ENCODE measurements at places on chromosomes 7 and 10.

DNA sequence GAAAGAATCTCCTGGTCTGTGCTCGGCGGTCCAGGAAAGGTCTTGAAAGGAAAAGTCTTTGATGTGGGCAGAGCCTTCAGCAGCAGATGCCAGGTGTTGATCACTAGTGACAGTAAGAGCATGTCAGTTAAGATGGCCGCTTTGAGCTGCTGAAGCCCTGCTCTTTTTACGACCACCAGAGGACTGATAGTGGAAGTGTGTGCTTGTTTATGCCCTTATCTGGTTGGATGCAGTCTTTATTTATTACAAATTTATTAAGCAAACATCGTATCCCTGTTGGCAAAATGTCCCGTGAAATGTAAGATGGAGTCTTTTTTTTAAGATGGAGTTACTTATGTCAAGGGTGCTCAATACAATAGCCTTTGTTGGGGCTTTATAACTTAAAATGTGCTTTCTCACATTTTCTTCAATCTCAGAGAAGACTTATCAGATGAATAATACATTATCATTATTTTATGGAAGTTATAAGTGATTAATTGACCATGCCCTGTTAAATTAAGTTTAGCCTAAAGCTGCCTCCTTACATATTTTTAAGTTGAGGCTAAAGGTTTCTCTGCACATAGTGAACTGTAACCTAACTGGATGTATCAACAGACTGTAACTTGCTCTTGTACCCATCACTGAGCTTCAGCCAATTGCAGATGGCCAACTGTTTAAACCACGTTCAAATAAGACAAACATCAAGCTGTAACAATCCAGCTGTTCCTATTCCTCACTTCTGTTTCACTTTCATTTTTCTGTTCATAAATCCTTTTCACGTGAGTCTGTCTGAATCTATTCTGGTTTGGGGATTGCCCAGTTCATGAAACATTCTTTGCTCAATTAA is 97.4 kb upstream of the PIK3CG start:
- peak; percentile 35 for DNase-seq

DNA sequence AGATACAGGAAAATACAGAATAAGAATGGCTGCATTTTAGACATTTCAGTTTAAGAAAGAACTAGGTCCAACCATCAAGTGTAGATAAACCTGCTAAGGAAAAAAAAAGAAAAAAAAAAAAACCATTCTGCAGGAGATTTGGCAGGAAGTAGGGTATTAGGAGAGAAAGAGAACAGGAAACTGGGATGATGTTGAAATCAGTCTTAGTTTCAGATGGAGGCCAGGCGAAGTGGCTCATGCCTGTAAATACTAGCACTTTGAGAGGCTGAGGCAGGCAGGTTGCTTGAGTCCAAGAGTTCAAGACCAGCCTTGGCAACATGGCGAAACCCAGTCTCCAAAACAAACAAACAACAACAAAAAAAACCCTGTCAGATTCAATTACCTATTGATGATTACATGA is 120.2 kb downstream of the RAB11FIP2 start:
- DNase-seq: no peak

- no peak for DNase-seq
Observed at GRCh38 chr7:47202146-47202783, 379.6 kb downstream of the TNS3 start.

GRCh38 chr10:107807836-107808235 is 643.3 kb upstream of the SORCS1 start:
- no peak for DNase-seq

GRCh38 chr10:5840314-5841307 is 27.4 kb upstream of the GDI2 start:
- no peak for DNase-seq

GRCh38 chr7:116859323-116859722 is 3.1 kb upstream of the CAPZA2 start:
- DNase-seq: no peak

GRCh38 chr7:5139998-5140397 is 50.0 kb upstream of the WIPI2 start:
- DNase-seq: no peak

GRCh38 chr10:52145636-52146035 is 168.4 kb upstream of the DKK1 start:
- no peak for DNase-seq

- no peak for DNase-seq
Observed at GRCh38 chr10:112369495-112370423, 4.2 kb upstream of the ACSL5 start.

DNA sequence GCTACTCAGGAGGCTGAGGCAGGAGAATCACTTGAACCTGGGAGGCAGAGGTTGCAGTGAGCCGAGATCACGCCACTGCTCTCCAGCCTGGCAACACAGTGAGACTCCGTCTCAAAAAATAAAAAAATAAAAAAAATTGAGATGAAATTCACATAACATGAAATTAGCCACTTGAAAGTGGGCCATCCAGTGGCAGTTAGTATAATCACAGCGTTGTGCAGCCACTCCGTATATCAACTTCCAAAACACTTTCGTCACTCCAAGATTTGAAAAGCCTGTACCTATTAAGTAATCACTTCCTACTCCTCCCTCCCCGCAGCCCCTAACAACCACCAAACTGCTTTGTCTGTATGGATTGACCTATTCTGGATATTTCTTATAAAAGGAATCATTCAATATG is 20.7 kb upstream of the CACUL1 start:
- DNase-seq: no peak

DNA sequence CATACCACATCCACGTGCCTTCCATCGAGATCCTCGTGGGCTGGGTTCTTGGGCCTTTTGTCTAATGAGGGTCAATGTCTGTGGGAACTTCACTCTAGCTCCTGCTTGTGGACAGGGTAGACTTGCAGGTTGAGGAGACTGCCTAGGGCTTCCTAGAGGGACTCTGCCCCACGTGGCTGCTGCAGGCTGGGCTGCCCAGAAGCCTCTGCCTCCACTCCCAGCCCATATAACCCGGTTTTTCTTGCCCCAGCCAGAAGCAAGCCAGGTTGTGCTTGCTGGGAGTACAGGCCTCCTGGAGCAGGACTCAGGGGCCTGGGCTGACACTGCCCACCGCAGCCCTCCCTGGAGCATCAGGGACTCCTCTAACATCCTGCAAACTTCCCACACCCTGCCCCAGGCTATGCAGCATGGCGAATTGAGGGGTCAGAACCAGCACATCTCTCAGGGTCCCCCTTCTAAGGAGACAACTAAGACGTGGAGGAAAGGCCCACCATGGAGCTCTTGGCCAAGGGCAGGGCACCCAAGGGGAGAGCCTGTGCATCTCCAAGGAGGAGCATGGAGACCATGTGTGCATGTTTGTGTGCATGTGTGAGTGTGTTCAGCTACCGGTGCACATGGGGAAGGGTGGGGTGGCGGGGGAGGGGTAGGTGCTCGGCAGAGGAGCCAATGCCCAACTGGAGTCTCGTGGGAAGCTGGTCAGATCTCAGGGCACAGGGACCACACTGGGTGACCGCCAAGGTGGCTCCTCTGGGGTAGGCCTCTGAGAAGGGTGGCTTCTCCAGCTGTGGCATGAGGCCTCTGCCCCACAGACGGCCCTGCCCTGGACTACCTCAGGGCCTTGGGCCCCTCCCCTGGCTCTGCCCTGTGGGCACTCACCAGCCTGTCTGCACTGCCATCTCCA is 62.6 kb downstream of the RASGEF1A start:
- no peak for DNase-seq

GRCh38 chr10:93541402-93542357 is 24.8 kb upstream of the FFAR4 start:
- DNase-seq: peak; percentile 67

GRCh38 chr7:71251706-71252105 is 119.8 kb downstream of the GALNT17 start:
- DNase-seq: peak; percentile 4

DNA sequence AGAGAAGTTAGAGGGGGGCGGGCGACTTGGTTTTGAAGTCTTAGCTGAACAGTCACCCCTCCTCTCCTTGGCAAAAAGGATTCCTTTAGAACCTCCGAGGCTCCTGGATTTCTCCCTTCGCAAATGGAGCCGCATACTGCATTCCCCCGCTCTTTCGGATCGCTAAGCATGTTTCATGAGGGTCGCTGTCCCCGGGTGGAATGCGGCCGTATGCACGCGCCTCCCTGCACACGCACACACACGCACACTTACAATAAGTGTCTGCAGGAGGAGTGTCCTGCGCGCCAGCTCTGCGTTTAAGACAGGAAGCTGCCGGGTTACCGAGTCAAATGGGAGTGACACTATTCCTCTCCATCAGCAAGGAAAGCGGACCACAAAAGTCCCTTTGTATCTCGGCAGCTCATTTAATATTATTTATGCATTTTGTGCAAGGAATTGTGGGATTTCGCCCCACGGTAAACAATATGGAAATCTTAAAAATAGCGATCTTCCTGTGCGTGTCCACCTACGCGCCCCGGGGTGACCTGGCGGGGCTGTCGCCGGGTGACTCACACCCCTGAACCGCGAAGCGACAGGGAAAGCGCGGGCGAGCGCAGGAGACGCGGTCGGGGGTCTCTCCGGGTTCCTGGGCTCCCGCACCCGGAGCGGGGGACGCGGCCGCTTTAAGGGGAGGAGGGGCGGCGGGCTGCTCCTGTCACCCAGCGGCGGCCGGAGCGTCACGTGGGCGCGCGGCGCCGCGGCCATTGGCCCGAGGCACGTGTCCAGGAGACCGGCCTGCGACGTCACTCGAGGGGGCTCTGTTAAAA is 988 bp upstream of the EN2 start:
- no peak for DNase-seq

DNA sequence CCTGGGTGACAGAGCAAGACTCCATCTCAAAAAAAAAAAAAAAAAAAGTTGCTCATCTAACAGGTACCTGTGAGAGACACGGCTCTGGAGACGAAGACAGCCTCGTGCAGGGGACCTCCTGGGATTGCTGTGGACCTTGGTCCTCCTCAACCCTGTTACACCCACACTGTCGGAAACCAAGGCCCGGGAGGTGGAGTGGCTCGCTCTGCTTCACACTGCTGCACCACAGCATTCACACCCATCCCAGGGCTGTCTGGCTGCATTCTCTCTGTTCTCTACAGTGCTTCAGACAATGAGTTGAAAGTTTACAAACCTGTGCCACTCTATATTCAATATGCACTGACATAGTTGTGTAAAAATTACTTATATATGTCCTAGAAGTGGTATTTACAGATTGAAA is 101.0 kb upstream of the TNS3 start:
- DNase-seq: no peak

- no peak for DNase-seq
Observed at GRCh38 chr7:20403331-20403730, 72.6 kb downstream of the ITGB8 start.

DNA sequence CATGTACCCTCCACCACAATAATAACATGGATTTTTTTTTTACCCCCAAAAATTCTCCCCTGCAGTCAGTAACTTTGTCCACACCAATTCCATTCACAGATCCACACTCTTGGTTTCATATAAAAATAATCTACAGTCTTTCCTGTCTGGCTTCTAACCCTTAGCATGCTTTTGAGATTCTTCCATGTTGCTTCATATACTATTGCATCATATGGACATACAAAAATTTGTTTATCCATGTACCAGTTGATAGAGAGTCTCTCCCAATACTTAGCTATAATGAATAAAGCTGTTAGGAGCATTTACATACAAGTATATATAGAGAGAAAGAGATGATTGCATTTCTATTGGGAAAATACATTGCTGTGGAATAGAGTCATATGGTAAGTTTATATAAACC is 575.0 kb downstream of the XPNPEP1 start:
- DNase-seq: no peak

- DNase-seq: no peak
Observed at GRCh38 chr10:24039897-24040296, 169.0 kb upstream of the KIAA1217 start.

- DNase-seq: no peak
Observed at GRCh38 chr7:43653466-43653865, 70.6 kb downstream of the STK17A start.

DNA sequence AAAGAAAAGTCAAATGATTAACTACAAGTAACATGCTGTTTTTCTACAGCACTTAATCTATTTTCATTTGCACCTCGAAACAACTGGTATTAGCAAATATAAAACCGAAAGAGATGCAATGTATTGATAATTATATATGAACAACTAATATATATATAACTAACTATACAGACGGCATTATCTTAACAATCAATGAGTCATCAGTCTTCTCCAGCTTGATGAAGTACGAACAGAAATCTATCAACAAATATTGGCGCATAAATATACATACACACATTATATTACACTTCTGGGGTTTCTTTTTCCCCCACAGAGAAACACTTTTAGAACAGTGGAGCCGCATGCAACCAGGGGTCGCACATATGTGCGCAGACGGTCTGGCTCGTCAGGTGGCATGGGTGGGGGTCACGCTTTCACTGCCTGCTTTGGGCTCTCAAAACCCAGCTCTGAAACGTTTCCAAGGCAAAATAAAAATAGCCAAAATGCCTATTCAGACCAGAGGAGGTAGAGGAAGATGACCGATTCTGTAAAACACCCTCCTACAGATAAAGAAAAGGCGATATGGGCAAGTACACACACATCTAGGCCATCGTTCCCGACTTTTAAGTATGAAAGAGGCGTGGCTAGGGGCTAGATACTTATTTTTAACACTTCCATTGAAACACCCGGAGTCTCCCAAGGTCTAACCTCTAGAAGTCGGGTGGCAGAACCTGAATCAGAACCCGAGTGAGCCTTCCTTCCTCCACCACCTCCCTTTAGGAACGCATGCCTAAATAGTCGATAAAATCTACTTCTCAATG is 1.7 kb downstream of the ARHGAP12 start:
- DNase-seq: no peak

DNA sequence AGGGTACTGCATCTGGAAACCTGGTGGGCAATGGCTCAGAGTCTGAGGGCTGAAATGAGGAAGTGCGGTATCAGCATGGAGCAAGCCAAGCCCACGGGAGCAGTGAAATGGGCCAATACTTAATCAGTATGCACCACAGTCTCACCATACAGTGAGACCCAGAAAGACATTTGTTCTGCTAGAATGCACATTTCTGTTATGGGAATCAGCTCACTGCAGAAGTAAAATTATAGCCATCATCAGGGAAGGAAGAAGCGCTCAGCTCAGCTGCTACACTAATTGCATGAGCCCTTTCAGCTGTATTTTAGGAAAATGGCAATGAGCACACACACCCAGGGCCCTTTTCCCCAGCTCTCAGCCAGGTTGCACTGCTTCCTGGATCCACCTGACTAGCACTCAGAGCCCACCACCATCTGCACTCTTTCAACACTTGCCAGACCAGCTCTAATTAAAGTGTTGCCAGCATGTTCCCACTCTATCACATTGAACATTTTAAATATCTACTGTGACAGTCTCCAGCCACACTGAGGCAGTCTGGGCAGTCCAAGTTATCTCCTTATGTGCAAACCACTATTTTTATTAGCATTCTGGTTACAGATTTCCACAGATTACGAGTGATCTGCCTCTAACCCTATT is 44.2 kb upstream of the PIK3AP1 start:
- DNase-seq: no peak

GRCh38 chr10:92886334-92886961 is 38.1 kb downstream of the EXOC6 start:
- no peak for DNase-seq

GRCh38 chr7:33079096-33079495 is 16.5 kb upstream of the NT5C3A start:
- DNase-seq: no peak

GRCh38 chr7:109873296-109873695 is 1217.6 kb upstream of the LRRN3 start:
- no peak for DNase-seq
